ENCODE measurements at places on chromosomes 2 and 18.
A peak's percentile ranks its signal among the peaks of the same experiment; 100 is the strongest.

DNA sequence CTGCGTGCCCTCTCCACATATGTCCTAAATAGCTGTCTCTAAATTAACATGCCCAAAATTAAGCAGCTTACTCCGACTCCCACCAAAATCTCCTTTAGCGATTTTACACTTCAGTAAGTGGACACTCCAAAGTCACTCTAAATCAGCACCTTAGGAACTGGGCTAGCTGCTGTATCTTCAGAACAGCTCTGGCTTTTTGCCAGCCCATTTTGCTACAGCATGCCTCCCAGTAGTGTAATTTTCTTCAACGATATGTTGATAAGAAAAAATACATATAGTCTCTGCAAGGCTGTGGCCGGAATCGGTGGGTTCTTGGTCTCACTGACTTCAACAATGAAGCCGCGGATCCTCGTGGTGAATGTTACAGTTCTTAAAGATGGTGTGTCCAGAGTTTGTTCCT, 291.8 kb upstream of the RGPD4 start:
- no peak for DNase-seq

GRCh38 chr2:39875182-39875913, 96.3 kb upstream of the THUMPD2 start:
- peak; percentile 69 for DNase-seq

DNA sequence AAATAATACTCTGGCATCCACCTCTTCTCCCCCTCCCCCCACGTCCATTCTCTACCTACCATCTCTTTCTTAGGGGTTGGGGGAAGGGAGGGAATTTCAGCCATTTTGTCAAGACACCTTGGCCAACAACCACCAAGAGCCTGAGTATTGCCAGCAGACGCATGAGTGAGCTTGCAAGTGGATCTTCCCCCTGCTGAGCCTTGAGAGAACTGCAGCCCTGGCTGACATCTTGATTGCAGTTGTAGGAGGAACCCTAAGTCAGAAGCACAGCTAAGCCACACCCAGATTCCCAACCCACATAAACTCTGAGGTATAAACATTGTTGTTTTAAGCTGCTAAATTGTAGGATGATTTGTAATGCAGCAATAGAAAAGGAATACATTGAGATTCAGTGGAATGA, 165.6 kb downstream of the TMEFF2 start:
- peak; percentile 35 for DNase-seq

GRCh38 chr2:155442755-155443372, 744.4 kb downstream of the KCNJ3 start:
- peak; percentile 69 for DNase-seq

DNA sequence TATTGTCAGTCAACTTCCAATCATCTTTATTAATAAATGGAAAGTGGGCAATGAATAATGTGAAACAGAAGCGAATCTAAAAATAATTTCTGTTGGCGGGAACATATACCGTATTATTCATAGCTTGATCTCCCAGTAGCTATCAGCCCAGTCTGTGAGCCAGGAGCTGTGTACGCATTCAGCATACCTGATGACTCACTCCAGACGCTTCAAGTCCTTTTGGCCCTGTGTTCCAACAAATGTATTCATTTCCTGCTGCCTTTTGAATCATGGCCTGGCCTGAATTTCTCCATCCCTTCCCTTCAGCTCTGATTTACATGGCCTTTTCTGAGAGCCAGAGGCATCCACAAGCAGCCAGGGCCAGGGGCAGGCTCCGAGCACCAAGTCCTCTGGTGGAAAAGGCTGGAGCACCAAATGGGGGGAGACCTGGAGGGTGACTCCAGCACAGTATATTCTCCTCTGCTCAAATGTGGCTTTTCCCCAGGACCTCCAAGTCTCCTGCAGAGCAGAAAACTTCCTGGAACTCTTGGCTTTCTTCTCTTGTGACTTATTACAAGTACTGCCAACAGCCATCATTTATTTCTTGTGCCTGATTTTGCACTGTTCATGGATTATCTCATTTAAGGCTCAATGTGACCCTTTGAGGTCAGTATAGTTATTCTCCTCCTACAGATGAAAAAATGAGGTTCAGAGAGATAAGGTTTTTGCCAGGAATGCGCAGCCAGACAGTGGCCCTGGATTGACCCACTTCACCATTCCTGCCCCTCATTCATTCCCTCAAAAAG, 108.7 kb downstream of the EN1 start:
- peak; percentile 41 for DNase-seq

DNA sequence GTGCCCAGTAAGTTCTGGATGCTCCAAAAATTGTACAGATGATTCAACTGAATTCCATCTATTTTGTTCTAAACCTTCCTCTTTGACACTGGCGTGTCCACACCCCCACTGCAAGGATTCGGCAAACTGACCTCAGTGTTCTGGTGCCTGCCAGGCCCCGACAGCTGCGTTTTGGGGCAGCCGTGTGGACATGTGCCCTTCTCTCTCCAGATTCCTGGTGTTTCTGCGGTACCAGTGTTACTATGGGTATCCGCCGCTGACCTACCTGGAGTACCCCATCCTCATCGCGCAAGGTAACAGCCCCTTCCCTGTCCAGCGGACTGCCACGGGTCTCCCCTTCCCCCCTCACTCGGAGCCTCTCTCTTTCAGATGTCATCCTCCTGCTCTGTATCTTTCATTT, 5.0 kb downstream of the SLC66A3 start:
- no peak for DNase-seq

DNA sequence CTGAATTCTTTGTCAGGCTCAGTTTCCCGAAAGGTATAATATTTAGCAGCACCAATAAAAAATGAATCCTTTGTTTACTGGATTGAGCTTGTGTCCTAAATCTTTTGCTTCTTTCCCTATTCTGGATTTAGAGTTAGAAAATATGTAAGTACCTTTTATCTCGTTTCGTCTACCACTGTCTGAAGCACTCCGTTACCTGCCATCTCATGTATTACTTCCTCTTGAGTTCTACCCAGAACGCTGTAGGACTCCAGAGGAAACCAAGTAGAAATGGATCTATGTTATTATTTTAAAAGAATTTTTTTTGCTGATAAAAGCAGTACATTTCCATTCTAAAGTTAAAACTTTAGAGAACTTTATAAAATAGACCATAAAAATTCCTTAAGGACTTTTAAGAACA, 13.5 kb downstream of the ANKRD12 start:
- DNase-seq: no peak

DNA sequence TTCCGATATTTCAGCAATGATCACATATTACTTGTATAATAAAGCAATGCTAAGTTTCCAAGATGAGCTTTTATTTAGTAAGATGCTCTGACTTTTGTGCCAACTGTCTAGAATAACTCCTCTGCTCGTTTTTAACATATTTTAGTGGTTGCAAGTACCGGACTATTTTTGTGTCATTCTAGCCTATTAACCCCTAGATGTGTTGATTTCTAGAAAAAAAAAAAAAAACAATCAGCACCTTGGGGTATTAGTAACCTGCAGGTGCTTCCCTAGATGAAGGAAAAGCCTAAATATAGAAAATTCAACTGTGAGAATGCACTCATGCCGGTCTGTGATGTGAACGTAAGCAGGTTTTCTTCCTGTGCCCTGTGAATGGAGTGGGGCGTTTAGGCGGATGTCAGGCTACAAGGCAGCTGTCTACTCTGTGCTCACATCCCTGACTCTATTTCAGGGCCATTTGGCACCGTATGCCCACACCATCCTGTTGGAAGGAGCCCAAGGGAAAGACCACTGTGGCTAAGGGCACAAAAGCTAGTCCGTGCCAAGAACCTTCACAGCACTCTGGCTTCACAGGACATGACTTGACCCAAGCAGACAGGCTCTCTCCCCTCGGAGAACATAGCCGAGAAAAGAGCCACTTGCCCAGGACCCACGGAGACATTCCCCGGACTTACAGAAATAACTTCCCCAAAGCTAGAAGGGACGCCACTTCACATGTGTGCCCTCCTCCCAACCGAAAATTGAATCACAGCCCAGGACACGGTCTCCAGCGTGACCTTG, 60.9 kb upstream of the AGAP1 start:
- no peak for DNase-seq

DNA sequence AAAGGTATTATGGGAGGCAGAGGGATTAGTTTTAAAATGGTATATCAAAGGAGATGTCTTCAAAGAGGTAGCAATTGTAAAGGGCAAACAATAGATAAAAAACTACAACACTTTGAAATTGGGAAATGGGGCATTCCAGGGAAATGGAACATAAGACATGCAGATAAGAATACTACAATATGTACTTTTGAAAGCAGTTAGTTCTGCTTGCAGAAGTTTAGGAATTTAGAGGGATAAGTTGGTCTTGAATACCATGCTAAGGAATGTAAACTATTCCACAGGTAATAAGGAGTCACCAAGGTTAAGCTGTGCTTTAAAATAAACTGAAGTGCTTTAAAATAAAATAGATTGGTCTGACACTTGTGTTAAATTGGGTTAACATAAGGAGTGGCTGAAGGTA, 571.7 kb upstream of the ACVR2A start:
- no peak for DNase-seq

DNA sequence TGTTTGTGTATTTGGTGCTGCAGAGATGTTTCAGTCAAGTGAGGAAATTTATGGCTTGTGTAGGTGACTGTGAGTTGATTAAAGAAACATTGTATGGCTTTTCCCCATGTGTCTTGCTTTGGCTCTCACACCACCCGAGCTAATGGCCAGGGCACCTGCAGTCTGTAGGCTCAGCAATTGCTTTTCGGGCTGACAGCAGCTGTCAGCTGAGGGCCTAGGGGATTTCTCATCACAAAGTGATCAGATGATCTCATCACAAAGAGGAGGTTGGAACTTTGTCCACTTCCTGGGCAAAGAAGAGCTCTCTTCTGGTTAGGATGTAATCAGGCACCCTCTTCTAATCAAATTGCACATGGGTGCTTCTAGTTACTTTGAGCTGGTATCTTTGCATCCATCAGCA, 632.2 kb downstream of the SLC4A3 start:
- no peak for DNase-seq

GRCh38 chr2:230939066-230939591, 14.1 kb upstream of the GPR55 start:
- no peak for DNase-seq

GRCh38 chr2:70723286-70723885, 44.6 kb downstream of the ADD2 start:
- no peak for DNase-seq

DNA sequence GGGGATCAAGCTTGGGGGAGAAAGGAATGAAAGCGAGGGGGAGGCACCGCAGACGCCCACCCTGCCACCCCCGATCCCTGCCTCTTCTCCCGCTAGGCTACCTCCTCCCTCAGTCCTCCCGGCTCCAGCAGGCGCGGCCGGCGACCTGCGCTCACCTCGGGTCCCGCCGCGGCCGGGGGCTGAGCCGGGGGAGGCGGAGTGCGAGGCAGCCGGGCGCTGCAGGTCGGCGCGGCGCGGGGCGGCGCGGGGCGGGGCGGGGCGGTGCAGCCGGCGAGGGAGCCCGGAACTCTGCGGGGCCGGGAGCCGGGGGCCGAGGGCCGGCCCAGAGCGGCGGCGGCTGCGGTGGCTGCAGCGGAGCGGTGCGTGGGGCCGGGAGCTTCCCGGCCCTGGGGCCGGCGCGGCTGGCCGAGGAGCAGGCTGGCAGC, 477 bp downstream of the ACVR1 start:
- no peak for DNase-seq

DNA sequence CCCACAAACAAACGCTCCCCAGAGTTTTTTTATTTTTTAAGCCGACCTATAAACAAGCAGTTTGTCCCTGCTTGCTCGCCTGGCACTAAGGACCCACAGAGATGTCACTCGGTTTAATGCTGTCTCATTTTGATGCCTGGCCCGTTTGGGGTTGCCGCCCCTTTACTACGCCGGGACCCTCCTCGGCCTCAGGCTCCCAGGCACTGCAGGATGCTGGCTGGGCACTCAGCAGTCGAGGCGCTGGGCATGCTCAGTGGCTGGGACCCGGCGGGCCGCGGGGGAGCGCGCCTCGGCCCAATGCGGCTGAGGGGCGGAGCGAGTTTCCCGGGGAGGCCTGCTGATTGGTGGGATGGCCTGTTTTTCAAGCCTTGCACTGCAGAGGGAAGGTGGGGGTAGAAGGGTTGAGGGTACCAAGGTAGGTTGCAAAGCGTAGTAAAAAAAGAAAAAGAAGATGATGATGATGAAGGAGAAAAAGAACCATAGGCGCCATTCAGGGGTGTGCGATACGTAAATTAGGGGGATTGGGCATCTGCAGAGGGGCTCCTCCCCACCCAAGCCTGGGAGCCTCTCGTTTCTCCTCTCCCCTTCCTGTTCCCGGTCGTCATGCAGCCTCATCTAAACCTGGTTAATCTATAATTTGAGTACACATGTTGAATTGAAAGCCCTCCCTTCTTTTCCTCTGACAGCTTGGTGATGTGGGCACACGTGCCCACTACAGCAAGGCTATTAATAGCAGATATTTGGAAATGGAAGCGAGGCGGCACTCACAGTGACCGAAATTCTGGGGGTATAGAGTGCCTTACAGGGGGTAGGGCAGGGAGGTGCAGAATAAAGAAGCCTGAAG, 1.5 kb upstream of the IRS1 start:
- peak; percentile 93 for DNase-seq

DNA sequence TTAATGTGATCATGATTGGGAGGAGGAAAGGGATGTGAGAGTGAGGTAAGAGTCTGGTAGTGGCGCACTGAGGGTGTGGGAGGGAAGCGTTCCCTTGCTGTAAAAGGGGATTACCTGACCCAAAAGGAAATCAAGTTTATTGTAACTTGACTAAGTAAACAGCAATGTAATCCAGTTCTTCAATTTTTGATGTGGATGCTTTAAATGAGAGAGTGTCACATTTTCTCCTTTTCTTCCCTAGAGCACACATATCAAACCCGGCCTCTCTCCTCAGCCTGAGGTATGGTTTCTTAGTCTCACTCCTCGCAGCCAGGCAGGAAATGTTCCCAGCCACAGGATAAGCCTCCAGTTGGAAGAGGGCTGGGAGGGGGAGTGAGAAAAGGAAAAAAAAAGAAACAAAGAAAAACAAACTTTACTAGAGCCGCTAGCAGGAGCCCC, 688 bp upstream of the ARHGAP28 start:
- DNase-seq: no peak

- peak; percentile 55 for DNase-seq
These were observed 134.2 kb upstream of the RND3 start for GRCh38 chr2:150621526-150622213.

DNA sequence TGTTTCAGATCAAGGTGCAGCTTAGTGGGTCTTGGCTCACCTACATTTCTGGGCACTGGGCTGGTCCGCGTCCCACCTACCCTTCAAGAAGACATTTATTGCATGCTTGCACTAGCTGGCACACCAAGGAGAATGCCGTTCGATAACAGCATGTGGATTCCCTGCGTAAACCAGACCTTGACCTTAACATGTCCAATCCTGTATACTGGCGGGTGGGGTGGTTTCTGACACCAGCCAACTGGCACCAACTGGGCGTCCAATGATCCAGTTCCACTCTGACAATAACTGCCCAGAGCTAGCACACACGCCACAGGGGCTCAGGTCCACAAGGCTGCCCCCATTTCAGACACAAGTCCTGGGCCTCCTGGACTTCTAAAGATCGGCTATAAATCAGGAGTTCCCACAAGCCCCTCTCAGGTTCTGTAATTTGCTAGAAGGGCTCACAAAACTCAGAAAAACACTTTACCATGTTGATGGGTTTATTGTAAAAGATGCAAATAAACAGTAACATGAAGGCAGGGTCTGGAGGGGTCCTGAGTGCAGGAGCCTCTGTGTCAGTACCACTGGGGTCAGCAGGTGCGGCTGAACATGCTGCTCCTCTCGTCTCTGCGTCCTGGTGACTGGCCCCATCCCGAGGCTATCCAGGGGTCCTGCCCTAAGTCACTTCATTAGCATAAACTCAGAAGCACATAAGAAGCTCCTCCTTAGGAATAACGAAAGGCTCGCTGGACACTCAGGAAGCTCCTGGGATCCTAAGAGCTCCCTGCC, 161.8 kb downstream of the HDAC4 start:
- no peak for DNase-seq

Measured in Caki2 (cell line).